ENCODE measurements at places on chromosomes 4 and X. TPM values are rescaled to one million over a fixed set of nuclear protein-coding genes. Genes with fewer than 3 reads are reported as not detected.

The CLGN gene
- total RNA-seq: 57.3 TPM

The ZNF157 gene
- 0.15 TPM for total RNA-seq

The FBXO8 gene
- total RNA-seq: 36.1 TPM

The RASGEF1B gene
- 5.4 TPM for total RNA-seq

The PRKX gene
- total RNA-seq: 2.2 TPM

The DCAF4L1 gene
- total RNA-seq: 0.26 TPM

The LDB2 gene
- total RNA-seq: 31.1 TPM

The FAT1 gene
- 49.4 TPM for total RNA-seq

The EDA gene
- total RNA-seq: 8.5 TPM

The SMPX gene
- 669 TPM for total RNA-seq

The FAAH2 gene
- total RNA-seq: 0.57 TPM

The ASB12 gene
- total RNA-seq: 0.85 TPM

The BMPR1B gene
- 7.1 TPM for total RNA-seq

The MUC7 gene
- not detected for total RNA-seq

The KLHL4 gene
- total RNA-seq: 1.3 TPM

The PRDM5 gene
- 20.5 TPM for total RNA-seq

The TRO gene
- total RNA-seq: 3.2 TPM

The NWD2 gene
- total RNA-seq: not detected

The LUZP4 gene
- not detected for total RNA-seq

The XK gene
- 6.0 TPM for total RNA-seq

The SLC38A5 gene
- total RNA-seq: 3.2 TPM

The PNMA5 gene
- not detected for total RNA-seq

The CAPN6 gene
- total RNA-seq: not detected
